ENCODE measurements at places on chromosomes 2 and 18. TPM values are rescaled to one million over a fixed set of nuclear protein-coding genes. Genes with fewer than 3 reads are reported as not detected.

Gene CPO
- total RNA-seq, result not detected

Gene PLCL1
- total RNA-seq, result not detected

Gene LRRC30
- not detected for total RNA-seq

Gene CDH19
- total RNA-seq, result 1.1 TPM

Gene XDH
- total RNA-seq, result 1.2 TPM

Gene TUBB8B
- not detected for total RNA-seq

Gene HJURP
- 76.7 TPM for total RNA-seq

Gene CNRIP1
- 1.9 TPM for total RNA-seq

Gene DNAJC27
- 2.1 TPM for total RNA-seq

All from A549 treated with CORT108297 at 1 μM for 4 hours (cell line).